Left hindlimb (tissue), 1 donor: ENCODE measurements at places on chromosomes 5 and 9.

- no peak for DNase-seq
These were observed 662.4 kb downstream of the DTWD2 start for GRCh38 chr5:118325931-118326330.

DNA sequence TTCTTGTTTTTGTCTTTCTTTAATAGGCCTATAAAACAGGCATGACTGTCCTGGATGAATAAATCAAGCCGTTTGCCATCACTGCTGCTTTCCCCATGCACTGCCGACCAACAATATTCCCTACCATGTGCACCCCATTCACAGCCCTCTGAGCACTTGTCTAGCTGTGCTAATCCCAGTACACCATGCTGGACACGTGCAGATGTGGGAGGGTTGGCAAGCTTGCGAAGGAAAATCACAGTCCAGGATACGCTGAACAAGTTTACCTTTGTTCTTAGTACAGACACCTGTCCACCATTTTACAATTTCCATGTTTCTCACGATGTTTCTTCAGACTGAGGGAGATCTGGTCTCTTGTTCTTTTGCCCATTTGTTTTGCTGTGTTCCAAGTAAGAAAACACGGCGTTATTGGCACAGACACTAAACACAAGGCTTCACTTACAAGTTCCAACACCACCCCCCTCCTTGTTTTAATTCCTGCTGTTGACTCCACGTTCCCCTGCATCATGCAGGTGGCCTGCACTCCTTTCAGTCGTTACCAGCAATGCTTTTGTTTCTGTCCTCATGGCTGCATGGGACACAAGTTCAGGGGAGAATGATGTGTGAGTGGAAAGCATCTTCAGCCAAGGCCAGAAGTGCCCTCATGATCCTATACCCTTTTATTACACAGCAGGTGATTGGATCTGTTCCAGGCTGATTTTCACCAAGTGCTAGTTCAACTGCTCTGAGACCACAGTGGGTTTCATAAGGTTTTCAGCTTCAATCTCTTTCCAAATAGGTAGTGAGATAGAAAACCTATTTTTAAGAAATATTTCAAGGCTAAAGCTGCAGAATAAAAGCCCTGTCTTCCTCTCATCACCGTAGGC is 608.9 kb downstream of the IRX1 start:
- no peak for DNase-seq

GRCh38 chr5:16797951-16798350 is 138.1 kb downstream of the MYO10 start:
- no peak for DNase-seq

DNA sequence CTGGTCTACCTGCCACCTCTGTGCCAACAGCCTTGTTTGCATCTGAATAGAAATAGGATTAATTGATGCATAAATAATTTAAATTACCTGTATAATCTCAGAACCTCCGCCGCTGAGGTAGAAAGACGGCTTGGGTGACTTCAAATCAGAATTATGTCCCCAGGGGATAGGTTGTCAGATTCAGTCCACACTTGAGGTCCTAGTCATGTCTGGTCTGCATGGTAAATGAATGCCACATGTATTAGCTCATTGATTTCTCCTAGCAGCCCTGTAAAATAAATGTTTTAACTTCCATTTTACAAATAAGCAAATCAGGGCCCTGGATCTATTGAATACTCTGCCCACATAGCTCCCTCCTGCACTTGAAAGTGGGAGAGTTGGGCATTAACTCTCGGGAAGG is 368.0 kb upstream of the WWC1 start:
- DNase-seq, result no peak

DNA sequence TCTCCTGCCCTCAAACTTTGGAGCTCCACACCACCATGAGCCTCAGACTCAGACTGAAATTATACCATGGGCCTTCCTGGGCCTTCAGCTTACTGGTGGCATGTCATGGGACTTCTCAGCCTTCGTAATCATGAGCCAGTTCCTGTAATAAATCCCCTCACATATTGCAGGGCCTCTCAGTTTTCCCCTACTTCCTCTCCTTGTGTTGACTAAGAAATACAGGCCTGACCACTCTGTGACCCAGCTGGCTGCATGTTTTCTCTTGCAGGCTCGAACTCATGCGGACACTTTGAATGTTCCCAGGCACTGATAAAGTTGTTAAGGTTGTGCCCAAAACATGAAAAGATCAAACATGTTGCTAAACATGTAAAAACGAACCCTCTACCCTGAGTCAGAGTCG is 26.2 kb upstream of the SHC3 start:
- no peak for DNase-seq

DNA sequence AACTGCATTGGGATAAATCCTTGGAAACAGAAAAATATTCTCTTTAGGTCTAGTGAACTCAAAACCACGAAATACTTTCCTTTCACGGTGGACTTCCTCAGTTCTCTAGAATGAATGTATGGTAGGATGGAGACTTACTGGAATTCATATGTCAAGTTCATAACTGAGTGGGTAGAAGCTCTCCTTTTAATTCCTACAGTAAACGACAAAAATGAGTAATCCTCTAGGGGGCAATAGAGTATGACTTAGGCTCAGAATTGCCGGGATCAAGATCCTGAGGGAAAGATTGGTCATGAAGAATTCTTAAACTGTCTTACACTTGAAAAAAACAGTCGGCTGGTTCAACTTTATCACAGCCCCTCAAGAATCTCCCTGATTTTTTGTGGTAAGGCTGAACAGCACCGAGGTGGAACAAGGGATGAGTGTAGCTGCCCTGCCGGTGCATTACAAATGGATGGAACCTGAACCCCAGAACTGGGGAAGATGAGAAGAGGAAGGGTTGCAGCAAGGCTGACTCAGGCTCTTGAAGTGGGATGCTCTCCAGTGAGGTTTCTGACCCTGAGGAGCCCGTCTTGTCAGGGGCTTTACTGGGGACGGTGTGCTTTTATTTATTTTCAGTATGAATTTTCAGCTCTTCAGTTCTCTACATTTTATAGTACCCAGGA is 14.0 kb upstream of the LOX start:
- DNase-seq, result no peak

DNA sequence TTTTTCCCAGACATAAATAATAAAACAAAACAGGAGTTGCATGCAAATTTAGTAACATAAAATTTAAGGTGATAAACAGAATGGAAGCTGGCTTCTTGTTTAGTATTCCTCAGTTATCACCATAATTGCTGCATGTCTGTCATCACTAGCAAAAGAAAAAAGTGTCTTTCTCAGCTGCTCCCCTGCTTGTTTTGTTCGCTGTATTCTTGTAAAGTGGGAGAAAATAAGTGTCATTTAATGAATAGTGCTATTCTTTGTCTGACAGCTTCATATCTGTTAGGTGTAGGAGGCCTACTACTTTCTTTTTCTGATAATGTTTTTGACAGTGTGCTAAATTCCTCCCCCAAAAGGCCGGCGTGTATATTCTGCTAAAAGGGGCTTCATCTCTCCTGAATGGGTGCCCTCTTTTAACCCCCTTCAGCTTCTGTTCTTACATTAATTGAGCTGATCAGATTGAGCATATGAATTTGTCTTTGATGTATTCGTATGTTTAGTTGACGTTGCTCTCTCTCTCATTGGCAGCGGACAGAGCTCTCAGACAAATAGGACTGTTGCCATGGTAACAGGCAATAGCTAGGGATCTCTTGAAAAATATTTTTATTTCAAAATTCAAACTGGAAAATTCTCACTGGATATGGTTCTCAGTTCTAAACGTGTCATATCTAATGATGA is 303.8 kb downstream of the KIAA0825 start:
- DNase-seq, result no peak

DNA sequence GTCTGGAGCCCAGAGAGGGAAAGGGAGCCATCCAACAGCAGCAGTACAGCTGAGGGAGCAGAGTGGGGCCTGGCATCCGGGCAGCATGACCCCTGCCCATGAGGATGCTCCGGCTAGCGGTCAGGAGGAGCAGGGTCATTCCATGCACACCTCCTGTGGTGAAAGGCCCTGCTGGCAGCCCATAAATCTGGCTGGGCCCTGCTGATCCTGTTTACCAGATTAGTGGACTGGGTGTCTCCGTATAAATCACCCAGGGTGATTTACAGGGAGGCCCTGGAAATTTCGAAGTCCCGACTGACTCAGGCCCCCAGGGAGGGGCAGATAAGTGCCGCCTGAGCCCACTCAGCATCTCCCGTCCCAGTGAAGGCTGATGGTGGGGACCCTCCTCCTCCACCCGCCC is 117.6 kb upstream of the HAND1 start:
- DNase-seq, result no peak

- no peak for DNase-seq
These were observed 1.1 kb downstream of the SRD5A1 start for GRCh38 chr5:6634306-6634705.

GRCh38 chr5:96045888-96046287 is 84.2 kb upstream of the ELL2 start:
- no peak for DNase-seq

DNA sequence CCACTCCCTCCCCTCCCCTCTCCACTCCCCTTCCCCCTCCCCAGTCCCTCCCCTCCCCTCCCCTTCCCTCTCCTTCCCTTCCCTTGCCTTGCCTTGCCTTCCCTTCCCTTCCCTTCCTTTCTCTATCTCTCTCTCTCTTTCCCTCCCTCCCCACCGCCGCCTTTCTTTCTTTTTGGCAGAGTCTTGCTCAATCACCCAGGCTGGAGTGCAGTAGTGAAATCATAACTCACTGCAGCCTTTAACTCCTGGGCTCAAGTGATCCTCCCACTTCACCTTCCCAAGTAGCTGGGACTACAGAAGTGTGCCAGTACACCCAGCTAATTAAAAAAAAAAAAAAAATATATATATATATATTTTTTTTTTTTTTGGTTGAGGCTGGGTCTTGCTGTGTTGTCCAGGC is 45.5 kb downstream of the IL31RA start:
- no peak for DNase-seq

- DNase-seq, result no peak
These were observed 16.1 kb downstream of the FBP2 start for GRCh38 chr9:94577571-94577970.

DNA sequence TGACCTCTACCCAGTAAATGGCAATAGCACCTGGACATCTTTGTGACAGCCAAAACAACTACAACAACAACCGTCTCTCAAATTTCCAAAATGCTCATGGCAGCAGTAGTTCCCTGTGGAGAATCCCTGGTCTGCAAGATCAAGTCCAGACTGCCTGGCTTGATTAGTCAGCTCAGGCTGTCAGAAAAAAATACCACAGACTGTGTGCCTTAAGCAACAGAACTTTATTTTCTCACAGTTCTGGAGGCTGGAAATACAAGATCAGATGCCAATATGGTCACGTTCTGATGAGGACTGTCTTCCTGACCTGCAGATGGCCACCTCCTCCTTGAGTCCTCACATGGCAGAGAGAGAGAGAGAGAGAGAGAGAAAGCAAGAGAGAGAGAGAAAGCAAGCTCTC is 52.3 kb upstream of the MOCS2 start:
- no peak for DNase-seq

- DNase-seq, result no peak
These were observed 9.8 kb downstream of the DIAPH1 start for GRCh38 chr5:141609044-141609443.

DNA sequence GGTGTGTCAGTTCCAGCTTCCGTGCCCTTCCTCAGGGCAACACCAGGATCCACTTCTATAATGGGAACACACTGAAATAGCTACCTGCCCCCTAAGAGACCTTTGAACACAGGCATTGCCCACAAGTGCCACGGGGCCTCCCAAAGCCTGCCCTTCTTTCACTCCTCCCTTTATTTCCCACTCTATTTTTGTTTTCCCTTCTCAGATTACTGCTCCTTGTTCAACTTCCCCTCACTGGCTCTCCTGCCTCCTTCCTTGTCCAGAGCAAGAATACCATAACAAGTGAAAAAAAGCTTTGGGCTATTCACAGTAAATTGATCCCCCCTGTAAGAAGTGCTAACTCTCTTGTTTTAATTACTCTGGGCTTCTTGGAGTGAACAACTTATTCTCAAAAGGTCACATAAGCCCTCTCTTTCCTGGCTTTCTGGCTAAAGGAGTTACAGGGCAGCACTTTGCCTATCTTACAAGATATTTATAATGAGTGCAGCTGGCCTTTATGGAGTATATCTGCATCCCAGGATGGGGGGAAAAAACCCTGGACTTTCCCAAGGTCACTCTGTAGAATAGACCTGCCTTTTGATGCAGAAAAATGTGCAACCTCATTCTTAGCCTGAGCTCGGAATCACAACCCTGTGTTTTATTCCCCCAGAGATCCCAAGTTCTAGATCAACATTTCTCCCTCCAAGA is 11.3 kb downstream of the CTXN3 start:
- DNase-seq, result no peak

- no peak for DNase-seq
These were observed 186.5 kb downstream of the CHSY3 start for GRCh38 chr5:130090569-130091270.

DNA sequence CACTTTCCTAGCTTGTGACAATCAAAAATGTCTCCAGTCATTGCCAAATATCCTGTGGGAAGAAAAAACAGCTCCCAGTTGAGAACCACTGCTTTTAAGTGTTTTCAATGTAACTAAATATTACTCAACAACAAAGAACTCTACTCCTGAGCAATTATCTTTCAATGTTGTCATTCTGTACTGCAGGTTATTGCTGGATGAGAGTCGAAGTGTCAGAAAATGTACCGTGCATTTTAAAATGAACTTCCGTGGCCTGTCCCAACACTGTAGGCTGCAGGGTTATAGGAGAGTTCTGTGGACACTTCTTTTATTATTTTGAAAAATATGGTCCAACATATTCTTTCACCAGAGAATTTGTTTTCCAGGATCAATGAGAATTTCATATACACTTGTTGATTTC is 34.8 kb upstream of the AGXT2 start:
- DNase-seq, result no peak

- DNase-seq, result no peak
These were observed 374.1 kb upstream of the ACO1 start for GRCh38 chr9:32010322-32010721.

DNA sequence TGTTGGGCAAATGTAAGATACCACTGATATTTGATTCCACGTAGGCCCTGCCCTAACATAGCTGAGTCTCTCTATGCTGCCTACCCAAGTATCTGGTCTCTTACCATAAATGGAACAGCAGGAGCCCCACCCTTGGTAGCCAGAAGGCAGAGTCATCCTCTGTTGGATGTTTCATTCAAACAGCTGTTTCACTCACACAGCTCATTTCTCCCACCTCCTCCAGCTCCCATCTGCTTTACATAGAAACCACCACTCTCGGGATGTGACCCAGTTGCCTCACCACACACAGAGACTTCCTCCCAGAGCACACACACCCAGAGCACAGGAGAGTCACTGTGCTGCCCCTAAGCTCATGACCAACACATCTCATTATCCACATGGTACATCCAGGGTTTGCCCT is 165.3 kb downstream of the TMEM167A start:
- DNase-seq, result no peak

- no peak for DNase-seq
These were observed 379.0 kb downstream of the GLIS3 start for GRCh38 chr9:3920604-3921582.

DNA sequence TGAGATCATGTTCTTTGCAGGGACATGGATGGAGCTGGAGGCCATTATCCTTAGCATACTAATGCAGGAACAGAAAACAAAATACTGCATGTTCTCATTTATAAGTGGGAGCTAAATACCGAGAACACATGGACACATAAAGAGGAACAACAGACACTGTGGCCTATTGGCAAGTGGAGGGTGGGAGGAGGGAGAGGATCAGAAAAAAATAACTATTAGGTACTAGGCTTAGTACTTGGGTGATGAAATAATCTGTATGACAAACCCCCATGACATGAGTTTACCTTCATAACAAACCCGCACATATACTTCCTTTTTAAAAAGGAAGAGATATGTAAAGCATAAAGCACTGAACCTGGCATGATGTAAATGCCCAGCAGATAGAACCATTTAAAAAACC is 99.0 kb downstream of the MEGF10 start:
- no peak for DNase-seq
